ENCODE measurements at places on chromosomes 12 and 14.
A peak's percentile ranks its signal among the peaks of the same experiment; 100 is the strongest.

GRCh38 chr14:26926585-26926984 is 328.8 kb upstream of the NOVA1 start:
- no peak for DNase-seq

- no peak for DNase-seq
Measured at GRCh38 chr14:100765296-100765695, 38.6 kb downstream of the DLK1 start.

DNA sequence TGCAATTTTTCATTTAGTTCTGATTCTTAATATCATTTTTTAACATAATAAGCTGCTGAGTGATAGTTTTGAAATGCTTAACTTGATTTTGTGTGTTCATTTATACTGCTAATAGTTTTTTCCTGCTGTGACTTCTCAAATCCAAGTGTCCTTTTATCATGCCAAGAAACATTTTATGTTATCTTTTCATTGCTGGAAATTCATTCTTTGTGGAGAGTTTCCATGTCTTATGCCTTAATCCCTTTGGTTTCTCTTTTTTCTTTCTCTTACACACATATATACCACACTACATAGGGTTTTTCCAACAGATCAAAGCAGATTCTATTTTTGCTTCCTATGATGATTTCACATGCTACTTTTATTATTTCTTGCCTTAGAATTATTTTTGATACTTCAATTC is 981.1 kb downstream of the SLC6A15 start:
- no peak for DNase-seq

- no peak for DNase-seq
Measured at GRCh38 chr12:121114019-121114639, 18.5 kb upstream of the P2RX7 start.

DNA sequence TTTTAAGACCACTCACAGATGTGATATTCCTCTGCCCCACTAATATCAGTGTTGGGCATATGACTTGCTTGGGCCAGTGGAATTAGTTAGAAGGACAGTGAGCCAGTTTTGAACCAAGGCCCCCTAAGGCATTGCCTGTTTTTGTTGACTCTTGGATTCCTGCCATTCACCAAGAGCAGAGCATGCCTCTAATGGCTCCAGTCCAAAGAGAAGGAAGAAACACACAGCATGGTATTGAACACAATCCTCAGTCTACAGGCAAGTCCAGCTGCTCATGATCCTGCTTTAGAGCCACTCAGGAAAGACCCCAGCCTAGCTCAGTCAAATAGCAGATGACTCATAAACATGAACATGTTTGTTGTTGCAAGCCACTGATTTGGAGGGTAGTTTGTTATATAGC is 1201.5 kb downstream of the BCL11B start:
- DNase-seq, result no peak

GRCh38 chr14:70183991-70184390 is 4.8 kb downstream of the SLC8A3 start:
- no peak for DNase-seq

- no peak for DNase-seq
Measured at GRCh38 chr14:67663633-67664032, 10.8 kb downstream of the VTI1B start.

- no peak for DNase-seq
Measured at GRCh38 chr12:9793779-9794395, 33.2 kb upstream of the CD69 start.

DNA sequence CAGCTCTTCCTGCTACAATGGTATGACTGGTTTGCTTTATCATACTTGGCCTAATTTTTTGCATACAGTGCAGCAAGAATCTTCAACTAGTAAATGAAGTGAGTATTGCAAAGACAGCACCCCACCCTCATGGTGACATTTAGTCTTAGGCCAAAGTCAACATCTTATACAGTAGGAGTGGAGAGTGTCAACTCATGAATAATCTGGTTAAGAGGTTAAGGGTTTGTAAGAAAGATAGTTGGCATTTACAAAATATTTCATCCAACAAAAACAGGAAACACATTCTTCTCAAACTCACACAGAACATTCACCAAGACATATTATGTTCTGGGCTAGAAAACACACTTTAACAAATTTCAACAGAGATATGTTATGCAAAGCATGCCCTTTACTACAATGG is 2.2 kb upstream of the OAS1 start:
- no peak for DNase-seq

DNA sequence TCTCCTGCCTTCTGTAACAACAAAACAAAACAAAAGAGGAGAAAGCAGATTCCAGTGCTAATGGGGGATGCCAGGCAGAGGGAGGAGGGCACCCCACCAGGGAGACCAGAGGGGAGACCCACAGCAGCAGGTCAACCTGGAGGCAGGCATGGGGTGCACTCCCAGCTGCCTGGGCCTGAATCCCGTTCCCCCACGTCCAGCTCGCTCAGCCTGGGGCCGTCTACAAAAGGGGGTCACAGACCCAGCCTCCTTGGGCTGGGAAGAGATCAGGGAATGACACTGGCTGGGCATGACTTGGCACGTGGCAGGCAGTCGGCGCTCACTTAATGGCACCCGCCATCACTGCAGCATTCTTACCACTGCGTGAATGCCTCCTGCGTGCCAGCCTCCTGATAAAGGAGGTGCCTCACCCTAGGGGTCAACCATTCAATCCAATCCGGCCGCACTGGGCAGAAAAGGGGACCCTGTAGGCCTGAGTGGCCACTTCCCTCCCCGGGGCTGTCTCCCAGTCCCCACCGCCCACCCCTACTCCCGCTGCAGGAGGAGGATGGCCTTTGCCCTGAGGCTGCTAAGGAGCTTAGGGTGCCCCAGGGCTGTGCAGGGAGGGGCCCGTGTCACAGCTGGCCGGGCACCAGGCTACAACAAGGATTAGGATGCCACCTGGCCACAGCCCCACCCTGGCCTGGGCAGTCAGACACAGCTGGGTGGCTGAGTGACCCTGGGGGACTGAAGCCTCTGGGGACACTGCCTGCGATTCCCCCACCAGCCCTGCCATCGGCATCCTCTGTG is 87.5 kb downstream of the NCOR2 start:
- DNase-seq, result peak; percentile 88

GRCh38 chr14:44700694-44701093 is 193.6 kb upstream of the FSCB start:
- DNase-seq, result no peak

- no peak for DNase-seq
Measured at GRCh38 chr12:14613718-14614117, 46.0 kb upstream of the PLBD1 start.

DNA sequence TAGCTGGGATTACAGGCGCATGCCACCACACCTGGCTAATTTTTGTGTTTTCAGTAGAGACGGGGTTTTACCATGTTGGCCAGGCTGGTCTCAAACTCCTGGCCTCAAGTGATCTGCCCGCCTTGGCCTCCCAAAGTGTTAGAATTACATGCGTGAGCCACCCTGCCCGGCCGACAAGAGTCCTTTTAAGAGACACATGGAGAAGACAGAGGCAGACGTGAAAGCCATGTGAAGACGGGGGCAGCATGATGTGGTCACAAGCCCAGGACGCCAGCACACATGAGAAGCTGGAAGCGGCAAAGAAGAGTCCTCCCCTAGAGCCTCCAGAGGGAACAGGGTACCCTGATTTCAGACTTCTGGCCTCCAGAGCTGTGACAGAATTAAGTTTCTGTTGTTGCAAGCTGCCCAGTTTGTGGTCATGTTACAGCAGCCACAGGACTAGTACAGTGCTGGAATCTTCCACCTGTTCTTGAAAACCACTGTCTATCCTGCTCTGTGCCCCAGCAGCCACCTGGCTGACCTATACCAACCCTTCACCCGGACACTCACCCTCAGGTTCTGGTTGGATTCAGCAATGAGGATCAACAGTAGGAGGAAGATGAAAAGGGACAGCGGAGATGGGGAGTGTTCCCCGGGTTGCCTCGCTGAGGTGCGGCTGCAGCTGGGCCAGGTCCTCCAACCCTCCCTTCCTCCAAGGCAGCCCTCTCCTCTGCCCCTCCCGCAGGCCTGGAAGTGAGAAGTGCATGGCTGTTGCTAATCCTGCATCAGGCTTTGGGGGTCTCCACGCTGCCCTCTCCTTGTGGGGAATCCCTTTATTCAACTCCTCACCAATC is 16.9 kb downstream of the VPS37B start:
- no peak for DNase-seq

GRCh38 chr14:99909513-99910064 is 116.4 kb downstream of the EML1 start:
- DNase-seq, result peak; percentile 56

GRCh38 chr12:126218697-126219096 is 1153.5 kb downstream of the AACS start:
- no peak for DNase-seq

GRCh38 chr12:107145397-107145796 is 52.0 kb upstream of the CRY1 start:
- peak; percentile 50 for DNase-seq

- peak; percentile 89 for DNase-seq
Measured at GRCh38 chr12:51823875-51824565, 24.5 kb downstream of the FIGNL2 start.

DNA sequence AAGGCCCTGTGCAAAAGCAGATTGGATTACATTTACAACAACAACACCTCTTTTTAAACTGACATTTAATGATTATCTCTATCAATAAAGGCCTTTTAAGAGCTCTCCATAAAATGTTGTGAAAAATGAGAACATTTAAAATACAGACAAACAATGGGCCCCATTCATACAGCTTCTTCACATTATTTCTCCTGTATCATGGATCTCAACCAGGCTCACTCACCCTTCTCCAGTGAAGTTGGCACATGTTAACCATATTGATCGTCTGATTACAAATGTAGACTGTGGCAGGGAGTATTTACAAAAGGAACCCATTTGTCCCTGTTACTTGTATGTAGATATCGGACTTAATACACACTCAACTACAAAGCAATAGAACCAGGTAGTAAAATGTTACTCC is 220.2 kb upstream of the BTG1 start:
- DNase-seq, result no peak

DNA sequence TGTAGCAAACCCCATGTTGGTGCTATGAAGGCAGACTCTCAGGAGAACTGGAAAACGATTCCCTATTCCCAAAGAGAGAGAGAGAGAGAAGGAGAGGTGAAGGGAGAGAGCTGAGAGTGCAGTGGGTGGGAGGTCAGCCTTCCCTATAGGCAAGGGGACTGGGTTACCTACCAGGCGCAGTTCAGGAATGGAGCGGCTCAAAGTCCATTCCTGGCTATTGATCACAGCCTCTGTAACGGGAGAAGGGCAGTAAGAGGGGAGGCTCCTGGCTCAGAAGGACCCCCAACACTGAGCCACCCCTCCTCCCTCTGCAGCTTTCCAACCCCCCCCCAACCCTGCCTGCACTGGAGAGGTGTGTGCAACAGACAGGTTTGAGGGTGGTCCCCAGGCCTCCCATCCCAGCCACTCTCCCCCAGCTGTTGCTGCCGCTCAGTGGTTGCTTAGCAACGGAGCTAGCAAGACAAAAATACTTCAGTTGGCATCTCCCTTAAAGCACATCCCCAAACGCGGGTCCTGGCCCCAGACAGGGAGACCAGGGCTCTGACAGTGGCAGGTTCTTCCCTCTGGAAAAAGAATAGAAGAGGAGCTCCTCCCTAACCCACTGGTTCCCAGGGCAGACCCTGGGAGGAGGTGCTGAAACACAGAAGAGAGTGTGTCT is 3.2 kb downstream of the AGAP2 start:
- peak; percentile 59 for DNase-seq

- DNase-seq, result no peak
Measured at GRCh38 chr14:100708425-100709288, 18.0 kb upstream of the DLK1 start.

- no peak for DNase-seq
Measured at GRCh38 chr14:87732562-87732961, 260.4 kb downstream of the GALC start.

- no peak for DNase-seq
Measured at GRCh38 chr14:24432259-24433131, 2.7 kb downstream of the KHNYN start.

DNA sequence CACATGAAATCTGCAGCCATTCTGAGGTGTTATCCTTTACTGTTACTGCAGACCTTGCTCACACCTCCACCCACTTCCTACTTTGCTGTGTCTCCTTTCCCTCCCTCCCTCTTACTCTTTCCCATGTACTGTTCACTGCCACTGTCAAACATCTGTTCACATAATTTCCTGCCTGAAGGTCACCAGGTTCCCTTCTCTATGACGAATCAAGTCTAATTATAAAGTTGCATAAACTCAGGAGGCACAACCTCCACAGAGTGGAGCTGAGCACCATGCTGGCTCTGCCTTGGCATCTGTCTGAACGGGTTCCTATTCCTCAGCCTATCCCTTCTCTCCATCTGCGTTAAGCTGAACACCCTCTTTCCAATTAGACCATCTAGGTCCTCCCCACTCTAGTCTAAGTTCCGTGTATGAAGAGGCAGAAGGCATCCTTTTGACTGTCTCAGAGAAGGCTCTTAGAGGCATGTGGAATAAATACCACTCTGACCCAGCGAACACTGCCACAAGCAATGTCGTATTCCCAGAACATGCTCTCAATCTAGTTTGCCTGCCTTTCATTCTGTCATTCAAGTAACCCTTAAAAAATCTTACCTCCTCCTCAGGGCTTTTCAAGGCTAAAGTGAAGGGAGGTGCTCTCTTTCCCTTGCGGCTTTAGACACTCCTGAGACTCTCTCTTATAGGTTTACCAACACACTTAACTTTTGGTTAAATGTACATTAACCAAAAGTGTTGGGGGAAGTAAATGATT is 48.7 kb downstream of the ACADS start:
- peak; percentile 17 for DNase-seq

DNA sequence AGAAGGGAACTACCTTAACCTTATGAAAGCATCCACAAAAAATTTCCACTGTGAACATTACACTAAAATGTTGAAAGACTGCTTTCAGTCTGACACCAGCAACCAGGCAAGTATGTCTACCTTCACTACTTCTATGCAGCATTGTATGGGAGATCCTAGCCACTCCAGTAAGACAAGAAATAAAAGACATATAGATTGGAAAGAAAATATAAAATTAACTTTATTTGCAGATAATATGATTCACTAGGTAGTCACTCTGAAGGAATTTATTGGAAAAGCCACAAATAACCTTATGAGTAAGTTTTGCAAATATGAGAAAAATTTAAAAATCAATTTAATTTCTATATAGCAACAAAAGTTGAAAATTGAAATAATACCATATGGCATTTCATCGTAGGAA is 172.0 kb downstream of the RERGL start:
- DNase-seq, result no peak

- no peak for DNase-seq
Measured at GRCh38 chr12:1330477-1330827, 263.9 kb downstream of the FBXL14 start.

GRCh38 chr12:119006746-119007145 is 25.4 kb downstream of the SRRM4 start:
- DNase-seq, result peak; percentile 98
